Thoracic aorta (tissue), 2 donors: ENCODE measurements at places on chromosomes 5 and 9. TPM values are rescaled to one million over a fixed set of nuclear protein-coding genes. Genes with fewer than 3 reads are reported as not detected.

Gene TAF11L5
- total RNA-seq, result not detected

Gene TMEM167A
- total RNA-seq, result 55.6 TPM

DNA sequence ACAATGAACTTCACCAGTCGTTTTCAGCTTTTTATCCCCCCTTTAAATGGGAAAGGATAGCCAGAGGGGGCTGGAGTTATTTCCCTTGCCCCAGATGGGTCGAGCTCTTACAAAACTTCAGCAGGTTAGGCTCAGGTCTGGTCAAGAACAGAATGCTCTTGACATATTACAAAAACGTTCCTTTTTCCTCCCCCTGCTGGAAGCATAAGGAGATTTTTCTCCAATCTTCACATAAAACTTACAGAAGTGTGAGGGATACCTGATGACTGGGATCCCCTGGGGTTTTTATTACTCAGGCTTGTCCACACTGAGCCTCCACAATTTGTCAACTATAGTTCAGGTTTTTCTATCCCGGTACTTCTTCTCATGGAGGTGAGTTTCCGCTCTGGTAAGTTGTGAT is 60.8 kb downstream of the CSF2 start:
- DNase-seq, result no peak

GRCh38 chr5:127313847-127314473 is 23.4 kb downstream of the MEGF10 start:
- no peak for DNase-seq

Gene ARSI
- 0.41 TPM for total RNA-seq

Gene CORO2A
- total RNA-seq, result 3.1 TPM

Gene PTBP3
- total RNA-seq, result 26.5 TPM

Gene GPBP1
- total RNA-seq, result 93.0 TPM

GRCh38 chr9:748861-749497 is 92.5 kb upstream of the DMRT1 start:
- DNase-seq, result no peak

DNA sequence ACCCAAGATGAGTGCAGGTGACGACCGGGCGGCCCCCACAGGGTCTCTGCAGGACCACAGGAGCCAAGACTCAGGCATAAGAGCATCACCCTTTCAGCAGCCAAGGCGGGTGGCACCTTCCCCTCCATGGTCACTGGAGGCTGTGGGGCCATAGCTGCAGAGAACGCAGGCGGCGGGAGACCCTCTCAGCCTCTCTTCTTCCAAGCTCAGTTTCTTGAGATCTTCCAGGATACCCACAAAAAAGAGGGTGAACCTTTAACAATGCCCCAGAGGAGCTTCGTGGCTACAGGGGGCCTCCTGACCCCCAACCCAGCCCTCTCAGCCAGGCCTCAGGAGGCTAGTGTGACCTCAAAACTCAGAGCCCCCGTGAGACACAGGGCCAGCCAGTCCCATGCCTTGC is 5.8 kb upstream of the TBC1D9B start:
- DNase-seq, result no peak

Gene IFNK
- not detected for total RNA-seq

Gene GRXCR2
- not detected for total RNA-seq

Gene DDX4
- total RNA-seq, result not detected

GRCh38 chr5:78806544-78806943 is 158.0 kb upstream of the LHFPL2 start:
- DNase-seq, result no peak

- DNase-seq, result no peak
Observed at GRCh38 chr5:137825165-137825564, 42.5 kb upstream of the MYOT start.

DNA sequence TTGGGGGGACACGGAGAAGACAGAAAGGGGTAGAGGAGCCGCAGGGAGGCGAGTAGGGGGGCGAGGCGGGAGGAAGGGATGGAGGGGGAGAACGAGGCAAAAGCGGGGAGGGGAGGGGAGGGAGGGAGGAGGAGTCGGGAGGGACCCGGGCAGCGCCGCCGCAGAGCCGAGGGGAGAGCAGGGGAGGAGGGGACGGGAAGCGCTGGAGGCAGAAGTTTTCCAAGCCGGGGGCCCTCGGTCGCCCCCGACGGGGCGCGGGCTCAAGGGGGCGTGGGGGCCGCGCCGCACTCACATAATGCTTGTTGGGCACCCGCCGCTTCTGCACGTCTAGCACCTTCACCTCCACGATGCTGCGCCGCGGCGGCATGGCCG is 353 bp downstream of the SH3PXD2B start:
- DNase-seq, result no peak

- no peak for DNase-seq
Observed at GRCh38 chr5:9015260-9015936, 530.5 kb downstream of the SEMA5A start.

GRCh38 chr9:137506274-137506673 is 43.9 kb downstream of the PNPLA7 start:
- no peak for DNase-seq

- no peak for DNase-seq
Observed at GRCh38 chr5:148938522-148938882, 112.1 kb downstream of the ADRB2 start.

GRCh38 chr9:126906091-126906490 is 8.5 kb upstream of the RALGPS1 start:
- DNase-seq, result no peak

- no peak for DNase-seq
Observed at GRCh38 chr5:97531549-97531948, 348.5 kb upstream of the RIOK2 start.

- DNase-seq, result no peak
Observed at GRCh38 chr9:8412327-8412726, 612.7 kb upstream of the DMAC1 start.

DNA sequence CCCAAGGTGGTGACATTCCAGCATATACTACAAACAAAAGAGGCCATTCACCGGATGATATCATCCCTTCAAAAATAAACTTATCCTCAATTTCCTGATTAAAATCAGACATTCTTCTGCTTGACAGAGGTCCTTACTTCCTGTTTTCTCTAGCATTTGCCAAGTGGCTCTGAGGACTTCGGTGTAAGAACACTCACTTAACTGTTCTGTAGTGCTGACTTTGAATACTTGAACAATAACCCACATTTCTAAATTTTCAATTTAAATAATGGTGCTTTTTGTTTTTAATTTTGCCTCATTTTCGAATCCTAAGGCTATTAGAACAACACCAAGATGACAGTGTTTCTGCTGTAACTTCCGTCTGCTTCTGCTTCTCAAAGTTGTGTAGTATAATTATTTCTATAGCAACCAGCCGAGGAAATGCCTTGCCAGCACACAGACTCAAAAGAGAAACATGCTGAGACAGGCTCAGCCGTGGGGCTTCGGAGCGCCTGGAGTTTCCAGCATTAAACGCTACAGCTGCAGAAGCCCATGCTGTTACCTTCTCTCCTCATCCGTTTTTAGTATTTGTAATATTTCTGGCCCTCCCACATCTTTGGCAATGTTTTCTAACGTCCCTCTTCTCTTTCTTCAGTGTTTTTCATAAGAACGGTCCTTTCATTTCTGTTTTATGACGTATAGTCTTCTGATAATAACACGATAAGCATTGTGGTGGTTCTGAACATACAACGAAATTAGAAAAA is 19.5 kb upstream of the ANXA1 start:
- no peak for DNase-seq

Gene PCDHA9
- 1.1 TPM for total RNA-seq

DNA sequence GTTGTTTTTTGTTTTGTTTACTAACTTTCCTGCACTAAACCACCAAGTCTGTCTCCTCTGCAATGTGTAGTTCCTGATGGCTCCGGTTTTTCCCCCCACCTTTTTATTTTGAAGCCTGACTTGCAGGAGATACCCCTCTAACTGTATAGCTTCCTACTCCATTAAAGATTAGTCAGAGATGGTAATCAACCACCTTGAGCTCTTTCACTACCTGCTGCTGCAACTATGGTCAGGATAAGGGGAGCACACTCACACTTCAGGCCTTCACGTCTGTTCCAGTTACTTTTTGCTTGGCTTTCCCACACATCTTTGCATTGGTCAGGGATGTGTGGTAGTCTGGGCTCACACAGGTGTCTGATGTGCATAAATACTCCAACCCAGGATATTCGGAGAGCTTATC is 63.4 kb downstream of the NR6A1 start:
- DNase-seq, result no peak

Gene CLPTM1L
- 117 TPM for total RNA-seq

DNA sequence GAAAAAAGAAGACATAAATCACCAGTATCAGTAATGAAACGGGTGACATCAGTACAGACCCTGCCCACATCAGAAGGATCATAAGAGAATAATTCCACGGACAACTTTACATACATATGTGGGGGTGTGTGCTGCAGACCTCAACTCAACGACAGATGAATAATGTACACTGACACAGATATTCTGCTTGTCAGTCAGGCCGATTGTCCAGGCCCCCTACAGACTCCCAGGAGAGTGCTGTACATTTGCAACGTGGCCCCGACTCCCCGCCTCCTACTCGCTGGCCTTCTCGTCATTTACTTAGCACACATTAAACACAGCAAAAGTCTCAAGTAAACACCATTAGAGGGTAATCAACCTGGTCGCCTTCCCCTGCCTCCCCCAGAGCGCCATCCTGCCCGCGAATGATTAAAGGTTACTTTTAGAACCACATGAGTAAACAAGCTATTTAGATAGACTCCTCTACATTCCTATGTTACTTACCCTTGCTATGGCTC is 3.5 kb upstream of the TMED9 start:
- DNase-seq, result no peak

Gene RALGPS1
- 18.5 TPM for total RNA-seq

Gene ZFP2
- 1.1 TPM for total RNA-seq

Gene TAS2R1
- total RNA-seq, result not detected

Gene NME5
- not detected for total RNA-seq

Gene SPATA31A3
- not detected for total RNA-seq

GRCh38 chr9:85004818-85005413 is 335.4 kb downstream of the NTRK2 start:
- no peak for DNase-seq

GRCh38 chr9:98451576-98451975 is 196.1 kb upstream of the TBC1D2 start:
- DNase-seq, result no peak

Gene ATG12
- total RNA-seq, result 32.6 TPM

Gene KCNV2
- not detected for total RNA-seq

DNA sequence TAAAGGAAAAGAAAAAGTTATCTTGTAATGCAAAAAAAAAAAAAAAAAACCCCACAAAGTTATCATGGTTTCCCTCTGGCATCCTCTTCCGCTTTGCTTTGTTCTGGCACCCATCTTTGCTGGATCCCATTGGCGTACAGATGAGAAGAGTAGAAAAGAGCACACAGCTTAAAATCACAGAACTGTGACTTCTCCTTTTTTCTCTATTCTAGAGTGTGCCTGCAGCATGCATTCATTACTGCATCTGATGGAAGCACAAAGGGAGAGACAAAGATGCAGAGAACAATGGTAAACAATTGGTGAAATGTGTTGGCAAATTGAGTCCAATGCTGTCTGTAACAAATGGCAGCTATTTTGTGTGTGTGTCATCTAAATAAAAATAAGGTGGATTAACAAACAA is 440.8 kb upstream of the PIK3R1 start:
- no peak for DNase-seq

Gene WNK2
- total RNA-seq, result 4.7 TPM

- no peak for DNase-seq
Observed at GRCh38 chr9:18608371-18608770, 134.4 kb downstream of the ADAMTSL1 start.

Gene ARHGEF39
- 0.54 TPM for total RNA-seq

Gene STK10
- 39.2 TPM for total RNA-seq

GRCh38 chr5:153964880-153965645 is 73.6 kb downstream of the FAM114A2 start:
- DNase-seq, result no peak

DNA sequence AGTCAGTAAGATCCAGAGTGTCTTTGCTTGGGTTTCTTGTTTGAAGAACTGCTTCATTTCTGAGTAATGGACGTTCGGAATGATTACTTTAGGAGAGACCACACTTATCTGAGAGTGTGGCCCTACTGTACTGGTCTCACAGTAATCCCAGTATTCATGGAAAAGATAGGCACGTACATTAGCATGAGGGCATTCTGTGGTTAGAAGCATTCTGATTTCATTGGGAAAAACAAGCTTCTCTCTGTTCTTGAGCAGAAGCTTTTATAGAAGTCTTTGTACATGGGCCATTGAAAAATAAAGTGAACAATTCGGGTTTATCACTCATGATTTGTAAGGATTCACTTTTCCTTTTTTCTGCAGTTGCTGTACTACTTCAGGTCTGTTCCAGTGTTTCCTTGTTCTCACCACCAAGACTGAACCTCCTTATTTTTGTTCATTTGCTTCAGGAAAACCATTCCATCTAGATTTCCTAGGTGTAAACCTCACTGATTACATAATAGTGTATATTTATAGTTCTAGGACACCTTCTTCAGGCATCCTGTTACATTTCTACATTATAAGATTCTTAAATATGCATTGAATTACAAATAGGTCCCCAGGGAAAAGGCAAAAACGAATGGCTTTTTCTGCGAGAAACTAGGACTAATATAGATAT is 10.1 kb downstream of the TGFBR1 start:
- no peak for DNase-seq

GRCh38 chr5:22780756-22781155 is 72.4 kb downstream of the CDH12 start:
- no peak for DNase-seq

Gene TAF11L4
- not detected for total RNA-seq
